ENCODE measurements at places on chromosomes 7 and 10. TPM values are rescaled to one million over a fixed set of nuclear protein-coding genes. Genes with fewer than 3 reads are reported as not detected.

LRRD1 gene
- total RNA-seq, result under 0.01 TPM

CHRM2 gene
- total RNA-seq, result 144 TPM

DNA sequence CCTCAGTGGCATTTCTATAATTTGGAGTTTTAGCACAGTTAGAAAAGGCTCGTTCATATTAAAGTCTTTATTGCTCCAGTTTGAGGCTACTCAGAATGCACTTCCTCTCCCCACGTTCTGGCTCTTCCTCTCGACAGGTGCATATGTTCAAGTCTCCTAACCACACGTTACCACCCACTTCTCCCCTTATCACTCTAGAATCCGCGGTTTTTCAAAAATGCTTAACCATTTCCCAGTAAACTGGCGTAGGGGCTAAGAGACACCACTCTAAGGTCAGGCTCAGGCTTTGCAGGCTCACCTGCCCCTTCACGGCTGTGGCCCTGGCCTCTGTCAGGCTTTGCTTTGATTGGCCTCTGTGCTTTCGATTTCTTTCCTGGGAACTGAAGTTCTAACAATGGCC, 383.6 kb downstream of the GLRX3 start:
- H3K4me3 ChIP-seq, result no peak overlapping the region
- H3K27me3 ChIP-seq, result no peaks in the 10 kb centered on the region
- no peak overlapping the region for H3K27ac ChIP-seq

DNA sequence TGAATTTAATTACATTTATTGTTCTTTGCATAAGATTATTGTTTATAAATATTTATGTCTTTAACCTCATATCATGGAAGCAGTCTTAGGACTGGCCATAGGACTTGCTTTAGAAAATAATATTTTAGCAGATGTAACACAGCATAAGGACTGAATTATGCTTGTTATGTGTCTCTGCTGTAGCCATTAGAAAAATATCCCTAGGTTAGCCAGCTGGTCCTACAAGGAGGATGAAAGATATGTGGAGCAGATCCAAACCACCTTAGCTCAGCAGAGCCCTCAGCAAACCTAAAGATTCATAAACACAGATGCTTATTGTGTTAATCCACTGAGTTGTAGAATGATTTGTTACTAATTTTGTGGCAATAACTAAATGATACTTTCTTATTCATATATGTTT, 166.0 kb upstream of the COL1A2 start:
- H3K4me3 ChIP-seq, result no peak overlapping the region
- no peaks in the 10 kb centered on the region for H3K36me3 ChIP-seq
- peaks cover 3% of the 10 kb centered on the region for H3K4me1 ChIP-seq
- H3K27me3 ChIP-seq, result no peaks in the 10 kb centered on the region
- H3K27ac ChIP-seq, result no peak overlapping the region
- DNase-seq, result peak; percentile 33

DNA sequence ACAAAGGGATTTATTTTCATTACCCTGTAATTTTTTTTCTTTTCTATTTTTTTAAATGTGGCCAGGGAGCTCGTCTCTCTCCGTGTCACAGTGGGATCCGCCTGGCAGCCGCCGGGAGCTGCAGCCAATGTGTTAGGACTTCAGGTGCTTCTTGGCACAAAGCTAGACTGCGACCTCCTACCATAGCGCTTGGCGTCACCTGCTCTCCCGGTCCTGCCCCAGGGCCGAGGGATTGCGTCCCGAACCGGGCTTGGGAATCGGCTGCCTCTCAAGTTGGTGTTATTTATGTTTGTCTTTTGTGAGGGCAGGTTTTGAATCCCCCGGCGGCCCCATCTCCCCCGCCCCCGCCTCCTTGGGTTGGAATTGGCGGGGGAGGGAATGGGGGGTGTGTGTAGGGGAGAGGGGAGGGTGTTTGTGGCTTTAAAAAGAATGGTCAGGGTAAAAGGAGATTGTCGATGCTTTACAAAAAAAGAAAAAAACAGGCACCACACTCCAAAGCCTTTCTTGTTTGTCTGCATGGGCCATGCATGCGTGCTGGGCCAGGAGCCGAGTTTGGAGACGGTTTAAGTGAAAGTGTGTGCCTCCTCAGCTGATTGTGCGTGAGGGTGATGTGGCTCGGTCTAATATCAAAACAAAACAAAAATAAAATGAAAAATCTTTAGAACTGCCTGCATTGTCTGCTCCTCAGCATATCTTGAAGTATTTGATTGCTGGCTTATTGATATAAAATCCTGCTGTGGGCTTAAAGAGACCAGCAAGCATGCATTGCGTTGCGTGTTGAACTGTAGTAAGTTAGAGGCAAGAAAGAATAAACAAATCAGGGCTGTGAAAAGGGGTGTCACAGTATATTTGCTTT, 1.2 kb downstream of the PPP1R9A start:
- H3K4me1 ChIP-seq, result no peaks in the 10 kb centered on the region
- no peak for DNase-seq
- H3K27me3 ChIP-seq, result peaks cover 30% of the 10 kb centered on the region
- no peak overlapping the region for H3K27ac ChIP-seq

DNA sequence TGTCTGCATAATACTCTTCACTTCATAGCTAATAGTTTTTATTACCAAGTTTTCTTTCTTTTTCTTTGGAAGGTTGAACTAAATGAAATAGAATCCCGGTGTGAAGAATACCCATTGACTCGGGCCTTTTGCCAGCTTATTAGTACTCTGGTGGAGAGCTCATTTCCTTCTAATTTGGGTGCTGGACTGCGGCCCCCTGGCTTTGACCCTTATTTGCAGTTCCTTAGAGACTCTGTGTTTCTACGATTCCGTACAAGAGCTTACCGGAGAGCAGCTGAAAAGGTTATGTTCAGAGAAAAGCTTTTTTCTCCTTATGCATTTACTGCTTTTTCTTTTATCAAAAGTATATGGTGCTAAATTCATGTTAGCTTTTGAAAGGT, 40.2 kb downstream of the NUP205 start:
- DNase-seq, result no peak
- no peak overlapping the region for H3K27ac ChIP-seq
- H3K36me3 ChIP-seq, result peaks cover 7% of the 10 kb centered on the region

DNA sequence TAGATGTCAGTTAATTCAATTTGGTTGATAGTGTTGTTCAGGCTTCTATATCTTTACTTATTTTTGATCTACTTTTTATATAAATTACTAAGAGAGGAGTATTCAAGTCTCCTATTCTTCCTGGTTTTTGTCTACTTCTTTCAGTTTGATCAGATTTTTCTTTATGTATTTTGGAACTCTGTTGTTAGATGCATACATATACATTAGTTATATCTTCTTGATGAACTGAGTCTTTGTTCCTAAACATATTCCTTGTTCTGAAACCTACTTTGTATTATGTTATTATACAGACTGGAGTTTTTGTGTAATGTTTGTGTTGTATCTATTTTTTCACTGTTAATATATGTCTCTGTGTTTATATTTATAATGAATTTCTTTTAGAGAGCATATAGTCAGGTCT, 118.8 kb downstream of the LRMDA start:
- H3K4me3 ChIP-seq, result no peak overlapping the region
- no peaks in the 10 kb centered on the region for H3K27me3 ChIP-seq
- peaks cover 3% of the 10 kb centered on the region for H3K4me1 ChIP-seq
- H3K27ac ChIP-seq, result no peak overlapping the region

All from IMR-90 (cell line).